Fibroblast of pulmonary artery (primary cell): ENCODE measurements at places on chromosomes 6 and 20.

DNA sequence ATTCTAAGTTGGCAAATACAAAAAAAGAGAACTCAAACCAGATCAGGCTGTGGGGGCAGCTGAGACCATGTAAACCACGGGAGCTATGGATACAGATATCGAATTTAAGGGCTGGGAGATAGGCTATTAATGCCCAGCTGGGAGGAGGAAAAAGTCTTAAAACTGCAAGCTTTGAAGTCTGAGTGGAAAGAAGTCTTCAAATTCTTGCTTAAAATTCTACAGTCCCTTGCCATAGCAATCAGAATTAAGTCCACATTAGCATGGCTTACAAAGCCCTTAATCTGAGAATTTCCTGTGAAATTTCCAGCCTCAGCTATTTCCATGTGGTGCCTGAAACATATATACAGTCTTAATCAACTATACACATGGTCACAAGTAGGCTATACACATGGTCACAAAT is 465.0 kb upstream of the HSF2 start:
- no peak for DNase-seq

DNA sequence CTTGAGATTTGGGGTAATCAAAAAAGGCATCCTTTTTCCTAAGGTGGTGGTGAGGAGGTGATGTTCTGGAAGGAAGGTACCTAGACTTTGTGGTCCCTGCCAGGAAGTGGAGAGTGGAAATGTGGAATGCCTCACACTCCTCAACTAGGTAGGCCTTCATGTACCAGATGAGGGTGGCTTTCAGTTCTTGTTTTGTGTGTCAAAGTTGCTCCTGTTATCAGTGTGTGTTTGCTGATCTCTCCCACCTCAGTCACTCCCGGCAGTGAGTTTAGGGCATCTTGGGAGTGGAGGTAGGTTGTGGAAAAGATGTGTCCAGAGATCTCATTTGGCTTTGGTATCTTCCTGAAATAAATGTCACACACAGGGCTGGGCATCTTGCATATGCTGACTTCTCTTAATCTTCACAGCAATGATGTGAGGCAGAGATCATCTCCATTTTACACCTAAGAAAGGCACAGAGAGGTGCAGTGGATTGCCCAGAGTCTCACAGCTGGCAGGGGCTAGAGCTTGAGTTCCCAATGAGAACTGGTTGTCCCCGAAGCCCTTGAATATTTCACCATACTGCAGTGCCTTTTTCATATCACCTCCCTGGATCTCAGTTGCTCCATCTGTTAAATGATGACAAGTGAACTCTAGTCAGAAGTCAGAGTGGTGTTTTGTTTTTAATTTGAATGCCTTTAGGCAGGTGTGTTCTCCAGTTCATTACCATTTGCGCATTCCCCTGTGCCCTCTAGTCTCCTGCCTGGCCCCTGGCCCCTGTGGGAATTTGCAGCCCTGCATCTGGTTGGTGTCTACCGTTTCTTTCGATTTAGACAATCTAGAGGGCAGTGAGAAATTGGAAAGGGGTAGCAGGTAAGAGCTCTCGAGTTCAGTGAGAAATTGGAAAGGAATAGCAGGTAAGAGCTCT is 2.9 kb downstream of the PKIG start:
- DNase-seq = no peak

DNA sequence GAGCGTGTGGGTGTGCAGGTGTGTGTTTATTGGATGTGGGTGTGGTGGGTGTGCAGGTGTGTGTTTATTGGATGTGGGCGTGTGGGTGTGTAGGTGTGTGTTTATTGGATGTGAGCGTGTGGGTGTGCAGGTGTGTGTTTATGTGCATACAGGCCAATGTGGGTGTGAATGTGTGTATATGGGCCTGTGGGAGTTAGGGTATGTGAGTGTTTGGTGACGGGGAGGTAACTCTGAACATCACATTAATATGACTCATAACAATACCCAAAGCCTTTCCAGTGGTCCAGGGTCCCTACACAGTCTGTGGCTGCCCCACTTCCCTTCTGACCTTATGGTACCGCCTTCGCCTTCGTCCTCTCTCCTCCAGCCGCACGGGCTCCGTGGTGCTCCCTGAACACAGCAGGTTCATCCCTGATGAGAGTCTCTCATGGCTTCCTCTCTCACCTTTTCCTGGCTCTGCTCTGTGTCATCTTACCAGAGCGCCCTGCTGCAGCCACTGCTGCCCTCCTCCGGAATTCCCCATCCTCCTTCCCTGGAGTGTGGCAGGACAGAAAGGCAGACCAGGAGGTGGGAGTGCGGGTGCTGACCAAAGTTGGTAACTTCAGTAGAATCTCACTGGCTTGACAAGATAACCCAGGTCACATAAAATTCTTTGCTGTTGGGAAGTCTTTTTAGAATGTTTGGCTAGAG is 80.0 kb downstream of the SLC2A10 start:
- DNase-seq = no peak

DNA sequence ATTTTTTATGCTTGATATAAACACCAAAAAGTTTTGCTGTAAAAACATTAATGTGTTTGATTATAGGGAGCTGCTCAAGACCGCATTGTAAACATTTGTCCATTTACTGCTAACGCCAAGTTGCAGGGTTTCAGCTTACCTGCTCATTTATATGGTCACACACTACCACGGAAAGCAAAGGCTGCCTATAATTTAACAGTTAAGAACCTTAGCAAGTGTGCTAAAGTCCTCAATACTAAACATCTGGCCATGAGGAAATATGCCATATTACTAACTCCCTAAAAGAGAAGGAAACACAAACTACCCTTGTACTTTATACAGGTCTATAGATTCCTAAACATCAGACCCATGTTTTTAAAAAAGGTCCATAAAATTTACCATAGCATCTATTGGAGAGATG is 129.5 kb downstream of the ASCC3 start:
- no peak for DNase-seq

- DNase-seq = no peak
Measured at GRCh38 chr6:162651505-162651904, 76.1 kb downstream of the PRKN start.

DNA sequence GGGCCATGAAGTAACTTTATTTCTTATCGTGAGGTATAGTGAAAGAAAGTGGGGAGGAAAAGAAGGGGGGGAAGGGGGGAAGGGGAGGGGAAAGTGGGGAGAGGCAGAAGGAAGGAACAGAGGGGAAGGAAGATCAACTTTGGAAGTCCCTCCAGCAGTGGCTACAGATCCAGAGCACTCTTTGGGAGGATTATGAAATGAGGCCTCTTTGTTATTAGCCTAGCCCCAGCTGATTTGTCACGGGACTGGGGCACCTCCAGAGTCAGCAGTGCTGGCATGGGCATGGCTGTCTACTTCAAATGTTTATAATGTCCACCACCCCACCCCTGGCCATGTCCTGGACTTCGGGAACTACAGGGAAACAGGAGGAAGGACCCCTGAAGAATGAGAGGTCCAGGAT is 7.6 kb downstream of the MOCS1 start:
- DNase-seq = peak; percentile 14

GRCh38 chr20:1663917-1664316 is 6.3 kb upstream of the SIRPG start:
- no peak for DNase-seq

- peak; percentile 67 for DNase-seq
Measured at GRCh38 chr6:110529355-110529754, 52.9 kb upstream of the SLC22A16 start.

DNA sequence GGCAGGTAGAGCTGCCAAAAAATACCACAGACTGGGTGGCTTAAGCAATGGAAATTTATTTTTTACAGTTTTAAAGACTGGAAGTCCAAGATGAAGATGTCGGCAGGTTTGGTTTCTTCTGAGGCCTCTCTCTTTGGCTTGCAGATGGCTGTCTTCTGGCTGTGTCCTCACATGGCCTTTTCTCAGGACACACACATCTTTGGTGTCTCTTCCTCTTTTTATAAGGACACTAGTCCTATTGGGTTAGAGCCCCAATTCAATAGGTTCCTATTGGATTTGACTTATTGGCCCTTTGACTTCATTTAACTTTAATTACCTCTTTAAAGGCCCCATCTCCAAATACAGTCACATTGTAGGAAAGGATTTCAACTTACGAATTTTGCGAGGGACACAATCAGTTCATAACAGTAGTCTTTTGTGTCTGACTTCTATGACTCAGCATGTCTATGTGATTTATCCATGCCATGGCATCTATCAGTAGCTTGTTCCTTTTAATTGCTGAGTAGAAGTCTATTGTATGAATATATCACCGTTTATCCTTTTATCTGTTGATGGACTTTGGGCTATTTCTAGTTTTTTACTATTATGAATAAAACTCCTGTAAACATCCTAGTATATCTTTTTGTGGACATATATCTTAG is 11.0 kb upstream of the TCP11 start:
- peak; percentile 31 for DNase-seq

- no peak for DNase-seq
Measured at GRCh38 chr6:146381486-146381885, 162.1 kb upstream of the RAB32 start.

DNA sequence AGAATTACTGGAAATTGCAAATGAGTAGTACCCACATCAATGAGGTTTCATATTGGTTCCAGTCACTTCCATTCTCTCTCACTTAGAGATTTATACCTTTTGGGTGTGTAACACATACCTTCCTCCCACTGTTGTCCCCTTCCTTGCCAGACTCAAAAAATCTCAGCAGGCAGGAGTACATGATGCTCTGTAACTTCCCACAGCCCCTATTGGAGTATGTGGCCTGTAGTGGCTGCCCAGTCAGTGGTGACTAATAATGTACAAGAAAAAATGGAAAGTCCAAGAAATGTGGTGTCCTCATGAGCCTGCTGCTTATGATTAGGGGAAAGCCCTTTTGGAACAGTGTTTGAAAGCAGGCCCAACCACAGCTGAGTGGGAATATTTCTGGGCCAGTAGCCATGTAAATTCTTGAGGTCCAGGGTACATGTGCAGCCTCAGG is 312.0 kb downstream of the ZFAND3 start:
- DNase-seq = peak; percentile 94

DNA sequence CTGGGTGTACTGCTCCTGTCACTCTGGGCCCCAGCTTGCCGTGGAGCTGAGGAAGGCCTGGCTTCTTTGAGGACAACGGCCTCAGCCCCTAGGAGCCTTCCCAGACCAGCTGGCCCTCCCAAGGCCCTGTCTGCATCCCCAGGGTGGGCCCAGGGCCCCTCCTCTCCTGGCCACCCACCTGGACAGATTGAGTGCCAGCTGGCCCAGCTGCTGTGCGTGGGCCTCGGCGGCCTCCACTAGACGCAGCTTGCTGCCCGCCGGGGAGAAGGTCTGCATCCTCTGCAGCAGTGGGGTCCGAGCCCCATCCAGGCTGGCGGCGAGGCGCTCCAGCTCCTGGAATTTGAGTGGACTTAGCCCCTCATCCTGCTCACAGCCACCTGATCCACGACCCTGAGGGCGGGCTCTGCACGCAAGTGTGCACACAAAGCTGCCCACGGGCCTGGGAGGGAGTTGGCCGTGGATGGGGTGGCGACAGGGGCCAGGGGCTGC is 14.4 kb downstream of the ADRM1 start:
- no peak for DNase-seq

- DNase-seq = peak; percentile 59
Measured at GRCh38 chr20:34112600-34113101, 608 bp upstream of the EIF2S2 start.

GRCh38 chr6:147176795-147177194 is 27.4 kb upstream of the STXBP5 start:
- DNase-seq = no peak

- DNase-seq = no peak
Measured at GRCh38 chr20:48463096-48463720, 364.6 kb downstream of the PREX1 start.

DNA sequence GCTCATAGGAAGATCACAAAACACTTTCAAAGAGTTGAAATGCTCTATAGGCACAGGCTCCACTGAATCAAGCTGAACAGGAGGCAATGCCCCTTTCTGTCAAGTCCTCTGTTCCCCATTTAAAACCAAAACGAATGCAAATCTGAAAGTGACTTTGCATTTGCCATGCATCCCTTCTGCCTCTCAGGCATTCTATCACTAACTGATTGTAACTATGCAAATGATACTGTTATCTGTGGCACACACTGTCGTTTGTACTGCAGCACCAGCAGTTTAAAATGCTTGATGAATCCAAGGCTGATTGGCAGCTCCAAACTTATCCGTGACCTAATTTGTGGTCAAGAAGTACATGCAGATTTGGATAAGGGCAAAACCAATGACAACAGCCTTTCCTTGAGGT is 1067.5 kb upstream of the MAP3K7 start:
- no peak for DNase-seq

- DNase-seq = no peak
Measured at GRCh38 chr20:64112691-64113443, 5.5 kb upstream of the NPBWR2 start.

DNA sequence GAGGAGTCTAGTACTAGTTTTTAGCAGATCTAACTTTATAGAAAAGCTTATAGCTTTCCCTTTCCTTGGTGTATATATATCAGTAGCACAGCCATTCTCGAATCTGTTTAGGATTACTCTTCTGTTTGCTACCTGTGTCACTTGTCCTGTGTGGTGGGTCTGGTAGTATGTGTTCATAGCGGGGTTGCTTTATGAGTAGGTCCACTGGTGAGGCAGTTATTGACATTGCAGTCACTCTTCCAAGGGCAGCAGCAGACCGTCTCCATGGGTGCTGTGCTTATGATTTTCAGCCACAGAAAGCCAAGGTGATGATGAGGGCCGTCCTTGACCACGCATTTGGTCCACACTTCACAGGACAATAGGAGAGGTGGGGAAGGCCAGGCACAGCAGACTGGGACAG is 171.5 kb downstream of the CDKAL1 start:
- no peak for DNase-seq

DNA sequence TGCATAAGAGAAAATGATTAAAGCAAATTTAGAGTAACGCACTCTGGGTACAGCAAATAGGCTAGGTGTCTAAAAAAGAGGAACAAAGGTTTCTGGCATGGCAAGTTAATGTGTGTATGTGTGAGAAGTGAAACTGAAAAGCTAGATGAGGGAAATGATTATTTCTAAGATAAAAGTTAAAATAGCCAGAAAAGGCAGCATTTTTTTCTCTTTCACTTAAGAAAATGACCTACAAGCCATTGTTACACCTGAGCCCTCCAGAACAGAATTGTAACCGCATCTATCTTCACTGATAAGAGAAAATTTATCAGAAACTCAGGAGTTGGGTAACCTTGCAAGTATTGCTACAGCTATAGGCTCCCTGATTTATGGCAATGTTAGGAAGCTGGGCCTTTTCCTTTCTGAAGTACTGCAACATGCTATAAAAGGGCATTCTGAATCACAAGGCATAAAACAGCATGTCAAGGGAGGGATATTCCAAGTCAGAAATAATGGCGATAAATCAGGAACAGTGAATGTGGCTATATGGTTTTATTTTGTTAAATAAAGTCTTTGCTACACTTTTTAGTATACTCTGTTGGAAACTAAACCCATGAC is 395.3 kb downstream of the TBC1D32 start:
- DNase-seq = no peak

GRCh38 chr6:34555007-34555322 is 1.2 kb downstream of the SPDEF start:
- no peak for DNase-seq
